Kidney glomerular epithelial cell (primary cell): ENCODE measurements at places on chromosomes 16 and 17.
A peak's percentile ranks its signal among the peaks of the same experiment; 100 is the strongest.

- no peak for DNase-seq
These were observed 90.2 kb upstream of the CBX4 start for GRCh38 chr17:79929257-79930061.

GRCh38 chr17:79622776-79623175 is 11.9 kb upstream of the RBFOX3 start:
- no peak for DNase-seq

- no peak for DNase-seq
These were observed 7.6 kb downstream of the NOB1 start for GRCh38 chr16:69747115-69747514.

- no peak for DNase-seq
These were observed 18.9 kb downstream of the KIAA0513 start for GRCh38 chr16:85046472-85046916.

DNA sequence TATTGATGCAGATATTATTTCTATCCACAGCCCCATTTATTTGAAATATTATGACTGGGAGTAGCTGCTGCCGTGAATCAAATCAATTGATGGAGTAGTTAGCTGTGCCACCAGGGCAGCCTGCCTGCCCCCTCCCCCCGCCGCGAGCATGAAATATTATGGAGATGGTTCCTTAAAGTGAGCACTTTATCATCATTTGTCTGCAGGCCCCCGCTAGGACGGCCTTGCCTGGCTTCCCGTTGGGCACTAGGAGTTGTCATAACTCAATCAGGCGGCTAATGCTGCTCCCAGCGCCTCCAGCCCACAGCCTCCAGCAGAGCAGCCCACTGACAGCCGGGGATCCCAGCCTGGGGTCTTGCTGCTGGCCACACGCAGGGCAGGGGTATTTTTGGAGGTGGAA is 173.9 kb downstream of the SALL1 start:
- DNase-seq = no peak

- DNase-seq = peak; percentile 88
These were observed 41.5 kb downstream of the TK2 start for GRCh38 chr16:66508248-66508913.

- DNase-seq = no peak
These were observed 13.1 kb downstream of the SLC22A31 start for GRCh38 chr16:89187032-89187769.

GRCh38 chr17:4520894-4521600 is 22.4 kb downstream of the SPNS2 start:
- peak; percentile 50 for DNase-seq

GRCh38 chr17:66776999-66777688 is 57.8 kb upstream of the CACNG5 start:
- DNase-seq = no peak

GRCh38 chr16:9002042-9002441 is 38.3 kb upstream of the USP7 start:
- DNase-seq = no peak

GRCh38 chr17:19331134-19331533 is 31.4 kb downstream of the B9D1 start:
- peak; percentile 95 for DNase-seq

DNA sequence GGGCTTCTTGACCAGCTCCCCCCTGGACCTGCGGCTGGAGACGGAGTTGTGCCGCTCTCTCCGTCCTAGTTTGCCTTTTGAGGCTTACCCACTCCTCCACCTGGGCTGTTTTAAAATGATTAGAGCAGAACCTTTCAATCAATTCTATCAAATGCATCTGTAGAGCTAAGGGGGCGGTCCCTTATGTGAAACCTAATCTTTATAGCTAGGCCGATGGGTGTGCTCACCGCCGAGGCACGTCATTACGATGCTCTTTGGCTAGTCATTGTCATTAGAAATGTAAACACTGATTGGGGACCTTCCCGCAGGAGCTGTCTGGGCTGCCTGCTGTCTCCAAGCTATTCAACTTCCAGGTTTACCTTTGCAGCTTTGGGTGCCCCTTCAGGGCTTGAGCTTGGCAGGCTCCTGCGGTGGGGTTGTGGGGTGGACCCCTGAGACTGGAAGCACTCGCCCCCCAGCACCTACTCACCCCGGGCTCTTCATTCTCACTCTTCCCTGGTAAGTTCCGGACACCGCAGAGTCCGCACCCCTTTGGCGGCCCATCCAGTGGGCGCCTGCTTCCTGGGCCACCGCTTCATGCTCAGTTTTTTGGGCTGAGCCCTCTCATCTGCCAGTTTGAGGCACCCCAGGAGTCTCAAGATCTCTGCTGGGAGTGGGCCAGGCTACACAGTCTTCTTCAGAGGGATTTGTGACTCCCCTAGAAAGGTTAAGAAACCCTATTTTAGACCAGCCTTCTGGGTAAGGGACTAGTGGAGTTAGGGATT is 20.9 kb upstream of the IL17C start:
- no peak for DNase-seq

DNA sequence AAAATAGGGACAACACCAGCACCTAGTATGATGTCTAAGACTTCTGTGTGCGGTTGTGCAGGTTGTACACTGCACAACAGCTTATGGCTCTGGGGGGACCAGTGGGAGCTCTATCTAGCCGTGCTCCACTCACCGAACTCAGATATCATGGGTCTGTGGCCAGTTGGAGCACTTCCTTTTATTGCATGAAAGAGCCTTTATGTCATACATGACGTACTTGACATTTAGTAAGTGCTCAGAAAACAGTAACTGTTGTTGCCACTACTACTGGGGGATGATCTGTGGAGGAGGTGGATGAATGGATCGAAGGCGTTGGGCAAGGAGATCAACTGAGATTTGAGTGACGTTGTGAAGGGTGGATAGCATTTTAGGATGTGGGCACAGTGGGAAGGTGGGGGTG is 368.8 kb downstream of the SNX29 start:
- no peak for DNase-seq

DNA sequence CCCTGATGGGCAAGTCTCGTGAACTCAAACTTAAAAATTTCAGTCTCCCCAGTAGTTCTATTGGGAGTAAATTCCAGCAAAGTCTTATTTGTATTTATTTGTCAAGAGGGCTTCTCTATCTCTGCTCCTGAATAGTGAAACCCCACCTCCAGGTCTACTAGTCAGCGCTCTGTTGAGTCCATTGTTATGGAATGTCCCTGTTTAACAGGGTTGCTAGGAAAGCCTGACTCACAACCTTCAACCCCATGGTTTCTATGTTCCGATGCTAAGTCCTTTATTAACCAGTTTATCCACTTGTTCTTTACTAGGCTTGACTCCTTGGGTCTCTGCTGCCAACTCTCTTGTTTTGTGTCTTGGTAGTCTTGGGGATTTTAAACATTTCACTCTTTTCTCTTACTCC is 250.7 kb upstream of the MYOCD start:
- DNase-seq = peak; percentile 57

GRCh38 chr16:80387318-80387921 is 153.4 kb upstream of the DYNLRB2 start:
- DNase-seq = no peak

- DNase-seq = no peak
These were observed 71.9 kb downstream of the RBBP6 start for GRCh38 chr16:24611310-24611709.

DNA sequence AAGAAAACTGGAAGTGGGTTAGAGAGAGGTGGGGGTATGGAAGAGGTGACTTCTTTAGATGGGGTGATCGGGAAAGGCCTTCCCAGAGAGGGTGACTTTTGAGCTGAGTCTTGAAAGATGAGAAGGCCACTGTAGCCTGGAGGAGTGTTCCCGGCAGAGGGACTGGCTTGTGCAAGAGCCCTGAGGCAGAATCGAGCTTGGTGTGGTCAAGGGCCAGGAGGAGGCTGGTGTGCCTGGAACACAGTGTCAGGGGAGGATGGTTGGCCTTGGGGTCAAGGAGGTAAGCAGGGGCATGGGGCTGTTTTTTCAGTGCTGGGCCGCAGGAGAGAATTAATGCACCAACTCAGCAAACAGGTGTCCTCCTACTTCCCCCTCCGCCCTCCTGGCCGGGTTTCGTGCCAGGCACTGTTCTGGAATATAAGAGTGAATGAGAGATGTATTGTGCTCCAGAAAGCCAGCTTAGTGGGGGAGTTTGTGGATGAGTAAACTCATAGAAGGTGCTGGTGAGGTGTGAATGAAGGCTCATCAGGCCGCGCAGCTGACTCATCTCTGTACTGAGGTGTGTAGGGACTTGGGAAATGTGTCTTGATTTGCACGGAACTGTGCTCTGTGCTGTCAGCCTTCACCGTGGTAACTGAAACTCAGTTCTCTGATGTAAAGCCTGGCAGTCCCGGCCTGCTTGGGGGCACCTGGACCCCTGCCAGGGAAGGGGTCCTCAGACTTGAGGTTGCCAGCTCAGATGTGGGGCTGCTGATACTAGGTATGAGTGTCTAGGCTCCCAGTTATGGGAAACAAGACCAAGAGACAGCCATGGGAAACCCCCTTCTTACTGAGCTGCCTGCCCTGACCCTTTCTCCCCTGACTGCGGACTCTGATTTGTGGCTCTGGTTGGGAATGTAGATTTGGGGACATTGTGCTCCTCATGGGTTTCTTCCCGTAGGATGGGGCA is 15.3 kb downstream of the KSR1 start:
- peak; percentile 94 for DNase-seq

- DNase-seq = peak; percentile 73
These were observed 266.1 kb upstream of the DYNLRB2 start for GRCh38 chr16:80274576-80275191.

GRCh38 chr16:58062821-58063220 is 37.3 kb downstream of the MMP15 start:
- DNase-seq = no peak

DNA sequence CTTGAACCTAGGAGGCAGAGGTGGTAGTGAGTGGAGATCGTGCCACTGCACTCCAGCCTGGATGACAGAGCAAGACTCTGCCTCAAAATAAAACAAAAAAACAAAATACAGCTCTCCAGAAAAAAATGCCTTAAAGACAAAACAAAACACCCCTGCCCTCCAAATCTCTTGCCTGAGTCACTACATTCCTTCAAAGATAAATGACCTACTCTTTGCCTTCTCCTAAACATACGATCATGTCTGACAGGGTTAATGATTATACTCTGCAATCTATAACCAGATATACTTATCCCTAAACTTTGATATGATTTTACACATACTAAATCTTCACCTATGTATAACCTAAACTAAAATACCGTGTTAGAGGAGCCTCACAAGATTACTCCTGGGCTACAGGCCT is 1.4 kb upstream of the SETD6 start:
- DNase-seq = no peak

DNA sequence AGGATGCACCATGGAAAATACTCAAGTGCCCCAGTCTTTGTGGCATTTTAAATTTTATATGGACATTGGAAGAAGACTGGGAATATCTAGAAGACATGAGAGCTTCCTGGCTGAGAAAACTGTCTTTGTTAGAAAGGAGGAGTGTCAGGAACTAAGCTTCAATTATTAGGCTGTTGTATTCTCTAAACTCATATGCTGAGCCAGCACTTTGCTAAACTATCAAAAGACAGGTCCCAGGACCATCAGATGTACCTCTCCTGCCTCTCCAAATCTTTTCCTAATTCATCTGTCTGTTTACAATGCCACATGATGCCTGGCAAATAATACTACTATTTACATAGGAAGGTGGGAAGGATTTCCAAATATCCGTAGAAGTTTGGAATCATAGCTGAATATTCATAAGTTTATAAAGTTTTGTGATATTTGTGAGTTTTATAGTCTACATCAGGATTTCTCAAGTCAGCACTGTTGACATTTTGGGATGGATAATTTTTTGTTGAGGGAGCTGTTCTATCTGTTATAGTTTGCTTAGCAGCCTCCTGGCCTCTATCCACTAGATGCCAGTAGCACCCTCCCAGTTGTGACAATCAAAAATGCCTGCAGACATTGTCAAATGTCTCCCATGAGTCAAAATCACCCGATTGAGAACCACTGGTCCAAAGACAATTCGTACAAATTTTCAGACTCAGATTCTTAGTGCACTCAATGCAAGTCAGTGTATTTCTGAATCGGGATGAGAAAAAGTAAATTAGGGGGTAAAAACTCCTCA is 61.2 kb upstream of the NETO2 start:
- DNase-seq = no peak

- no peak for DNase-seq
These were observed 262.3 kb upstream of the AXIN2 start for GRCh38 chr17:65823713-65824112.

DNA sequence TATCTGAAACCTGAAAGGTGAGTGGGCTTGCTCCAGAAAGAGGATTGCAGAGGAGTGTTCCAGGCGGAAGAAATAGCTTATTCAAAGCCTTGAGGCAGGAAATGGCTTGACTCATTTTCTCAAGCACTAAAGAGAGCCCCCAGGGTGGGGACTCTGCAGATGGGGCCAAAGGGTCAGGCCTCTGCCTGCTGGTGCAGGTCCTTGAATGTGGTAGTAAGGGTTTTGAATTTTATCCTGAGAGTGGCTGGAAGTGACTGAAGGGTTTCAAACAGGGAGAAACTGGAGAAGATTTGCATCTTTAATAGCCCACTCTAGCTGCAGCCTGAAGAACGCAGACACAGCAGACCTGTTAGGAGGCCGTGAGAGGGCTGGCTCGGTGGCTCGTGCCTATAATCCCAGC is 144.4 kb downstream of the CCT6B start:
- no peak for DNase-seq

DNA sequence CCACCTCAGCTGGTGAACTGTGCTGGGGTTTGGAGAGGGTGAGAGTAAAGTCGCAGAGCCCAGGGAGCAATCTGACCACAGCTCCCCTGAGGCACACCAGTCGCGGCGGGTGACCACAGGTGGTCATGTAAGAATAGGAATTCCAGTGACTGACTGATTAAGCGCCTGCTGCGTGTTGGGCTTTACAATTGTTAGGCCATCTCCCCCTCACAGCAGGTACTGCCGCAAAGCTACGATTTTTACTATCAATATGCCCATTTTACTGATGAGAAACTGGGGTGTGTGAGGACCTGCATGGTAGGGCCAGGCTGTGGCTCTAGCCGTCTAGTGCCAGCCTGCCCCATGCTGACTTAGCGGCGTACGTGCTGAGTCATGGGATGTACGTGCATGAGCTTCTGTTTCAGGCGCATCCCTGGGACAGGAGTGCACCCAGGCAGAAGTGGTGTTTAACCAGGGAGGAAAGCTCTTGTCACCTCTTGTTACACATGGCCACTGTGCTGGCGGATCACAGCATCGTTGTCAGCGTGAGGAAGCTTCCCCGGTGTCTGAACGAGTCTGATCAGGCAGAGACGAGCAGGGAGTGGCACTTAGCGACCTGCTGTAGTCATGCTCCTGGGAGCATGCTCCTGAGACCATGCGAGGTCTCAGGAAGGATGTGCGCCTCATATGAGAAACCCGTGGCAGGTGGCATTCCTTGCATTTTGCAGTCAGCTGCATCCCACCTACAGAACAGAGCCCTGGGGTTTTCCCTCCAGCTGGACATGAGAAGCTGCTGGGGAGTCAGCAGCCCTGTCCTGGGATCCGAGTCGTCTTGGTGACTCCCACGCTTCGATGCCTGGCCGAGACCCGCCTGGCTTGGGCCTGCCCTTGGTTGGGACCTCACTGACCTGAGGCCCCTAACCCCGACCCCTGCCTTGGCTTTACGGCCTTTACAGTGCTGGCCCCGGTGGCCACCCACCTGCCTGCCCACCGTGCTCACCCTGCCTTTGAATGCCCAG is 163.7 kb upstream of the CHMP6 start:
- no peak for DNase-seq
